ENCODE measurements at places on chromosomes 2 and 18.

DNA sequence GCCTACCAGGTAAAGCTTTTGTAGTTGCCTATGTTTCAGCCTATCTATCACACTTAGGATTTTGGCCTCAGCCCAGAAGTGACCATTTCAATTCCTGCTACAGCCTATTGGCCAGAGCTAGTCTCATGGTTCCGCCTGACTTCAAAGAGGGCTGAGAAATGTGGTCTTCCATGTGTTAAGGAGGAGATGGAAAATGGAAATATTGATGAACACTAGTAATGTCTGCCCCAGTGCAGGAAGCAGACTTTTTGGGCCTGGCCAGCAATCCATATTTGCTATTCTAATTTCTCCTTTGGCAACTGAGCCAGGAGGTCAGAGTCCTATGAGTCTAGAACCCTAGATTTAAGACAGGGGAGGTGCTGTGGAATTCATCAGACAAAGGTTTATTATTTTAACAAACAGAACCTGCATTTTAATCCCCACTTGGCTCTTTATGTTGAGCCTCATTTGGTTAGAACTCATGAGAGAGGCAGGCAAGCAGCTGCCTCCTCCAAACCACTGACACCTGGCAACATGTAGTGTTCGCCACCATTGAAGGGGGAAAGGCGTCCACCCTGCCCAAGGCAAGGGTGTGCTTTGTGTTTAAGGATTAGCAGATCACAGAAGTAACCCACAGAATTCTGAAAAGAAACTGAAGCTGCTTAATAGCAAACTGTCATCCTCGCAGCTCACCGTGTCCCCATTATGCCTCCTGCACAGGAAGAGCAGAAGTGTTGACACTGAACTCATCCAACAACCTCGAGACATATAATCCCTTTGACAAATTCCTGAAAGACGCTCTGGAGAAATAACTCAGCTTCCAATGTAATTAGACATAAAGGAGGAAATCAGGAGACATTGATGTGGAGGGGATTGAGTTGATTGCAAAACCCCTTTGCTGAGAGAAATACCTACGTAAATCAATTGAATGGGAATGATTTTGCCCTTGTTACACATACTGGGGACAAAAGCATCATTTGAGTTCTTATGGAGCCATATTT is 47.7 kb upstream of the SCG2 start:
- DNase-seq, result no peak

GRCh38 chr2:212197776-212198175 is 340.8 kb downstream of the ERBB4 start:
- DNase-seq, result no peak

- DNase-seq, result no peak
Observed at GRCh38 chr2:54925022-54925421, 125.2 kb downstream of the RTN4 start.

DNA sequence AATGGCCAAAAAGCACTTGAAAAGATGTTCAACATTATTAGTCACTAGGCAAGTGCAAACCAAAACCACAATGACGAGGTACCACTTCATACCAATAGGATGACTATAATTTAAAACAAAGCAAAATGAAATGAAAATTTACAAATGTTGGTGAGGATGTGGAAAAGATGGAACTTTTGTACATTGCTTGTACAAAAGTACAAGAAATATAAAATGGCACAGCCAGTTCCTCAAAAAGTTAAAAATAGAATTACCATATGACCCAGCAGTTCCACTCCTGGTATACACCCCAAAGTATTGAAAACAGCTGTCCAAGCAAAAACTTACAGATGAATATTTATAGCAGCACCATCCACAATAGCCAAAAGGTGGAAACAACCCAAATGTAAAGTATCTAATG is 107.8 kb upstream of the XPO1 start:
- no peak for DNase-seq

DNA sequence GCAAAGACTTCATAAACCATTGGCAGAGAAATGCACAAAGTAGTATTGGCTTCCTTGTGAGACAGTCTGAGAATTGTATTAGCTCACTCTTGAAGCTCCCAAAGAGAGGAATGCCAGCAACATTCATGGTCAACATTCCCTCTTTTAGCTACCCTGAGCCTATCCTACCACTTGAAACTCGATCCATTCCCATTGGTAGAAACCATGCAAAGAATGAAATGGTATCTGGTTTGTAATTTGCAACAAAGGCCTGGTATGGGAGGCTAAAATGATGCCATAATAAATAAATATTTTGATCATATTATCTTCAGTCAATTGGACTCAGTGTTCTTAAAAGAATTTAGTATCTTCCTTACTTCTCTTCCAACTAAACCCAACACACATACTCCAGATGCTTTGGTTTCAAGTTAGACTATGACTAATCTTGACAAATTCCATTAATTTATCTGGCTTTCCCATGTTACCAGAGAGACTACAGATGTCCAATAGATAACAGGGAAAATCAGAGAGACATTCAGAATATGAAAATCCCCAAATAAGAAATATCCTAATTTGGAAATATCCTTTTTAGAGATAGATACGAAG is 102.9 kb downstream of the DHRS9 start:
- DNase-seq, result no peak

GRCh38 chr2:38598200-38598990 is 4.3 kb downstream of the HNRNPLL start:
- no peak for DNase-seq

DNA sequence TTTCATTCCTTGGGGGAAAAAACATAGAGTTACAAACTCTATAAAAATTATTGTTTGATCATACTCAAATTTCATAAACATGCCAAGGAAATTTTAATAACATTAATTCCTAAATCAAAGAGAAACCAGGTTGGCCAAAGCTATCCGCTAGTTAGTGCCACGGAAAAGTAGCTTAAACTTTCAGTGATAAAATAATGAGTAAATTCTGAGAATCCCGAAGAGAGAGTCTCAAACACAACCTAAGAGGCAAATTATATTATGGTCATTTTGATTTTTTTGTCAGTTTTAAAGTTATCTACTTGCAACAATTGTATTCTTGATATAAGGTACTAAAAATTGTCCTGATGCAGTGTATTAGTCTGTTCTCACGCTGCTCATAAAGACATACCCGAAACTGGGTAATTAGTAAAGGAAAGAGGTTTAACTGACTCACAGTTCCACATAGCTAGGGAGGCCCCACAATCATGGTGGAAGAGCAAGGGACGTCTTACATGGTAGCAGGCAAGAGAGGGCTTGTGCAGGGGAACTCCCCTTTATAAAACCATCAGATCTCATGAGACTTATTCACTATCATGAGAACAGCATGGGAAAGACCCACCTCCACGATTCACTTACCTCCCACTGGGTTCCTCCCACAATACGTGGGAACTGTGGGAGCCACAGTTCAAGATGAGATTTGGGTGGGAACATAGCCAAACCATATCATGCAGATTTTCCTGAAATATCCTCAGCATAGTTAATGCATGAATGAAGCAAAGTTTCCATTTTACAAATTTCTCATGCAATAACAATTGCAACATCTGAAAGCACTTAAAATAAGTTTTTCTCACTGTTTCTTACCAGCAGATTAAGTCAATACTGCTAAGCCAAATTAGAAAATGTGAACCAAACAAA is 205.9 kb upstream of the STK17B start:
- no peak for DNase-seq

DNA sequence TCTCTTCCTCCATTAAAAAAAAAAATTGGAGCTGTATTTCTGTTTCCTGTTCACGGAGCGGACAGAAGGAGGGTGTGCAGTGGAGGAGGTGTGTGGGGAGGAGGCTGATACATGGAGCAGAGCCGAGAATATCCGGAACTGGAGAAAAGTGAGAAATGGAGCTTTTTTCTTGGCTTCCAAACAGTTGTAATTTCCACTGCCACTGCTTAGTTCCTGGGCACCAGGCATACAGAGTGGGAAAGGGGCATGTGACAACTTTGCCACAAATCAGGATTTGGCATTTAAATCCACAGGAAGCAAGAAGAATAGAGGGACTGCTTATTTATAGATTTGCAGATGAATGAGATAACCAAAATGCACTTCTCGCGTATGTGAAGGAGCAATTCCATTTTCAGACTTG is 71.2 kb downstream of the BCL11A start:
- DNase-seq, result no peak

DNA sequence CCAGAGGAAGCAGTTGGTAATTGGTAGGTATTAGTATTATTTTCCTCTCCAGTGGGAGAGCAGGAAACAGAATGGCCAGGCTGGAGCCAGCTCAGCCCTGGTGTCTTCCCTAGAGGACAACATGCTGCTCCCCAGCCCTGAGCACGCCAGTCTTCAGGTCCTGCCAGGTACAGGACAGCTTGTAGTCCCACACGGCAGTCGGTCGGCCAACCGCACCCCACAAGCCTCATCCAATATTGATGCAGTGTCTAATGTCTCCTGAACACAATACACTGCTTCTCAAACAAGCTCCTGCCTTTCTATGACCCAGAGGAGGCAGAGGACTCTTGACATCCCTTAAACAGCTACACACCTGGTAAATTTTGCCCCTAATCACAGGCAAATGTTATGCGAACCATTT is 71.0 kb upstream of the PPP1CB start:
- no peak for DNase-seq

DNA sequence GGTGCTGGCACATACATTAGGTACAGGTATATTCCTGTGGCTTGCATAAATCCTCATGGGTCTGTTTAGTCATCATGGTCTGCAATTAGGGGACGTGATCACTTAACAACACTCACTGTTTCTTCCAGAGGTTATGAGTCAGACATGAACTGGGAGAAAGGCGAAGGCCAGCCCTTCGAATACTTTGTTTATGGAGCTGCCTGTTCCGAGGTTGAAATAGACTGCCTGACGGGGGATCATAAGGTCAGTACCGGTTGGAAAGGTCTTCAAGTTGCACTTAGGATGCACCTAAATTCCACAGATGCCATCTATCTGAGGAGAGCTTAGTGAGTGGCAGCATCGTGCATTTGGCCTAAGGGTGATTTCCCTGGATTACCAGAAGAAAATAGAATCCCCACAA is 76.9 kb downstream of the AOX1 start:
- DNase-seq, result no peak

DNA sequence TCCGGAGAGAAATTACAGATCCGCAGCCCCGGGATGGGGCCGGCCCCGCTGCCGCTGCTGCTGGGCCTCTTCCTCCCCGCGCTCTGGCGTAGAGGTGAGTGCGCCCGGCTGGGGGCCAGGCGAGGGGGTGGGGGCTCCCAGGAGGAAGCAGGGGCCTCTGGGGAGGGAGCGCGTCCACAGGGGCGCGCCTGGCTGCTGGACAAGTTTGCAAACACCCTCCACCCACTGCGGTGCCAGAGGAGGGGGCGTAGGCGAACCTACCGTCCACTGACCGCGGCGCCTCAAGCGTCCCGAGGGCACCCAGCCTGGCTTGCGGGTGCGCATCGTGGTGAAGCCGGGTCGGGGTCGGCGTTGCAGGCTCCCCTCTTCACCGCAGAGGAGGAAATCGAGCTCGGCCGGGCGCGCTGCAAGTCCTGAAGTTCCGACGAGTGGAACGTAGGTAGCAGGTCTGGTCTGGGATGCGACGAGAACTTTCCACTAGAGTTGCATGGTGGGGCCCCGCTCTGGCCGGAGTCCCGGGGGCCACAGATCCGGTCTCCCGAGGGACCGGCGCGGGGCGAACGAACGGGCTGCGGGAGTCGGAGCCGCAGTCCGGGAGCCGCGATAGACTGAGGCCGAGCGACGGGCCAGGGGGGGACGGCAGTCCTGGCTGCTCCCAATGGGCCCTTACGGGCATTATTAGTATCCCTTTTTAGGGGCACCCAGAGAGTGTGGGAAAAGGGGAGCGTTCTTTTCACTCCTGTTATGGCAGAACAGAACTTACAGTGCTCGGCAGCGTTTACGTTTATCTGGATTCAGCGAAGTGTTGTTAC is 502 bp downstream of the MERTK start:
- DNase-seq, result no peak

- DNase-seq, result no peak
Observed at GRCh38 chr2:149422337-149422990, 92.1 kb downstream of the LYPD6 start.

DNA sequence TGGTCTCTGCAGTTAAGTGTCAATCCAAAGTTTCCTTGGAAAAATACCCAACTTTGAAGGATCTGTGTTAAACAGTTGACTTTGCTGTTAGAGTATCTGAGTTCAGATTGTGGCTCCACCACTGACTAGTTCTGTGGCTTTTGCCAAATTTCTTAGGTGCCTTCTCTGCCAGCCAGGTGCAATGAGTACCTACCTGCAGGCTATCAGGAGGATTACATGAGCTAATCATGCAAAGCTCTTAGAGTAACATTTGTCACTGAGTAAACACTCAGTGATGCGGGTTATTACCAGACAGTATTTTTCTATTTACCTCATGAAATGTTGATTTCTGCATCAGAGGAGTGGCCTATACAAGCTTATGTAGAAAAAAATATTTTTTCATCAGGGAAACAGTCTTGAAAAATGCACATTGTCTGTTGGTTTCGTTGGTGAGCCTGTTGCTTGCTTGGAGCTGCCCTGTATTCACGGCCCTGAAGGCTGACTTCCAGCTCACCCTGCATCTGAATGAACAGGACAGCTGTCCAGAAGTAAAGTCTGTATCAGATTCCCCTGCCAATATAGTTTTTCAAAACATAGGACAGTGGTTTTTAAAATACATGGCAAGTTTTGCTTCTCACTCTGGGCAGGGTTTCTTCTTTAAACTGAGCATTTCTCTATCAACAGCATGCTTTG is 235.1 kb downstream of the CDCA7 start:
- no peak for DNase-seq

DNA sequence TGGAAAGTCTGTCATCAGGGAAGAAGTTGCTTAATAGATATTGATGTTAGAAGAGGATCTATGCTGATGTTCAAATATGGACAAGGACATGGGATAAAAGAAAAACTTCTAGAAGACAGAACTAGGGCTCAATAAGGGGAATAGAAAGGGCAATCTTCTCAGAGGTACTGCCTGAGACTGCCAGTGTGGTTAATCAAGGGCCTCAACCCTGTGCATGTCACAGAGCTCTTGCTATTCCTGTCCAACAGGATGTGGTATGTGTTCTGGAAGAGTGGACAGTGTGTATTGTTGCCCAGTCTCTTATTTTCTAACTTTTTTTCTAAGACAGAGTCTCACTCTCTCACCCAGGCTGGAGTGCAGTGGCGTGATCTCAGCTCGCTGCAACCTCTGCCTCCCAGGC is 27.8 kb upstream of the RNF125 start:
- DNase-seq, result no peak

- no peak for DNase-seq
Observed at GRCh38 chr2:143157418-143157817, 28.2 kb downstream of the ARHGAP15 start.

DNA sequence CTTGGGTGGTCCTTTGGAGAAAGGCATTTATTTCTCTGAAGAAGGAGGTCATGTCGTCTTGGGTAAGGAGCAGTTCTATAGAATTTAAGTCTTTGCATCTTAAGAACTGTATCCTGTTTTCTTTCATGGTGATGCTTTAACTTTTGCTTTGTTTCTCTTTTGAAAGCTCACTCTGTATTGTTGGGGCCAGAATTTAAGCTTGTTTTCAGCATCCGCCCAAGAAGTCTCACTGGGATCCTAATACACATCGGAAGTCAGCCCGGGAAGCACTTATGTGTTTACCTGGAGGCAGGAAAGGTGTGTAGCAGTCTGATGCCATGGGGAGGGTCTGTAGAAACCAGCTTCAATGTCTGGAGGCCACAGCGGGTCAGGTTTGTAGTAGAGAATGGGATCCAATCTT is 64.7 kb upstream of the TTC39C start:
- no peak for DNase-seq

- no peak for DNase-seq
Observed at GRCh38 chr18:60358516-60358915, 14.1 kb downstream of the MC4R start.

GRCh38 chr2:181058378-181059269 is 78.2 kb downstream of the UBE2E3 start:
- no peak for DNase-seq

GRCh38 chr18:8001711-8002301 is 434.7 kb downstream of the PTPRM start:
- DNase-seq, result no peak

GRCh38 chr2:99648178-99648844 is 158.5 kb upstream of the REV1 start:
- DNase-seq, result no peak
